Hematopoietic multipotent progenitor cell treated with erythropoietin and hydrocortisone succinate and interleukin-3 and kit ligand, for 6 days (in vitro differentiated cells): ENCODE measurements at places on chromosomes 11 and 22.

DNA sequence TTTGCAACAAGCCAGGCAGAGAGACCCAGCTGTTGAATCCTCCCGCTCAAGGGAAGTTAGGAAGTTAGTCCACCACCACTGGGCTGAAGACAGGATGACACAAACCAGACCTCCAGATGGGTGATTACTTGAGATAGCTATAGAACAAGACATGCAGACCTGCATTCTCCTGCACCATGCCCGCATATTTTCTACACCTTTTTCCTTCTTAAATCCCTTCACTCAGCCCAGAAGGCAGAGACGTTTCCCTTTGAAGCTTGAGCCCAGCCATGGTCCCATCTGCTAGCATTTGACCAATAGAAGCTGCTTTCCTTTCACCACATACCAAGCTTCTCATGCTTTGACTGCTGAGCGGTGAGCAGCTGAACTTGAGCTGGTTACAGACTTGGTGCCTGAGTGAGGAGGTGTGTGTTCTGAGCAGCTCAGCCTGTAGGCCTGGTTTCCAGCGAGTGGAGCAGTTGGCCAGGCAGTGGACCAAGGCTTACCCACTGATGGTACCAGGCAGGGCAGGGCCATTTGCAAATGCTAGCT lies 29.2 kb upstream of the CBX6 start:
- no peak for DNase-seq

GRCh38 chr11:2772544-2773031 lies 72.8 kb upstream of the KCNQ1OT1 start:
- peak; percentile 56 for DNase-seq

- DNase-seq: no peak
Measured at GRCh38 chr11:4465407-4465806, 16.3 kb downstream of the OR52K2 start.

- DNase-seq: no peak
Measured at GRCh38 chr11:122033193-122033592, 82.8 kb downstream of the BLID start.

DNA sequence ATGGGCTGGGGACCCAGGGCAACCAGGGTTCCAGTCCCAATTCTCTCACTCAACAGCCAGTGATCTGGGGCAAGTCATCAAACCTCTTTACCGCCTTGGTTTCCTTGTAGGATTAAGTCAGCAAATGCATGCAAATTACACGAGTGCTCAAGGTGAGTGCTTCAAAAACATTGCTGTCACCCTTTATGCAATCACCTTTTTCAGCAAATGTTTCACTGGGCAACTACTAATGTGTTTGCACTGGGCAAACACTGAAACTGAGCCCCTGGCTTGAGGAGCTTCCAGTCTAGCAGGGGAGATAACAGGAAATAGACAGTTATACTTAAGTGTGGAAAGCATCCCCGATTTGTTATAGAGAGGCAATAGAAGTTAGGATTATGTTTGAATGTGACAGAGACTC lies 37.7 kb upstream of the DMC1 start:
- DNase-seq: no peak

DNA sequence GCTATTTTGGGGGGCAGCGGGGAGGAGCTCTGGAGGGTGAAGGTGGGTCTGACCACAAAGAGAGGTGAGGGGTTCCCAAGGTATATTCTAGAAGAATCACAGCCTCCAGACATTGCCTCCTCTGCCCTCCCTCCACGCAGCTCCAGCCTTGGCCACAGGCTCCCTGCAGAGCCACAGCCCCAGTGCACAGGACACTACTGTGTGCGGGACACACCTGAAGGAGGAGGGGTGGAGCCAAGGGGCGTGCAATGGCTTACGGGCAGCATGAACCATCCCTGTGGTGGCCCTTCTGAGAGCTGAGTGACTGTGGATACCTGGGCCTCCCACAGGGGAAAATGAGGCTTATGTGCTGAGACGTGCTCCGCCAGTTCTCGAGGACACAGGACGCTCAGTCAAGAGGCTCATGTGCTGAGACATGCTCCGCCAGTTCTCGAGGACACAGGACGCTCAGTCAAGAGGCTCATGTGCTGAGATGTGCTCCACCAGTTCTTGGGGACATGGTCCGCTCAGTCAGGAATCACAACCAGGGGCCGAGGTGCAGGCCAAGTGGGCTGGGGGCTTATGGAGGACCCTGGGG lies 417.3 kb downstream of the SHANK2 start:
- DNase-seq: no peak

- DNase-seq: no peak
Measured at GRCh38 chr11:76496174-76496573, 51.4 kb downstream of the EMSY start.

GRCh38 chr11:71342951-71343827 lies 90.8 kb upstream of the SHANK2 start:
- peak; percentile 58 for DNase-seq

DNA sequence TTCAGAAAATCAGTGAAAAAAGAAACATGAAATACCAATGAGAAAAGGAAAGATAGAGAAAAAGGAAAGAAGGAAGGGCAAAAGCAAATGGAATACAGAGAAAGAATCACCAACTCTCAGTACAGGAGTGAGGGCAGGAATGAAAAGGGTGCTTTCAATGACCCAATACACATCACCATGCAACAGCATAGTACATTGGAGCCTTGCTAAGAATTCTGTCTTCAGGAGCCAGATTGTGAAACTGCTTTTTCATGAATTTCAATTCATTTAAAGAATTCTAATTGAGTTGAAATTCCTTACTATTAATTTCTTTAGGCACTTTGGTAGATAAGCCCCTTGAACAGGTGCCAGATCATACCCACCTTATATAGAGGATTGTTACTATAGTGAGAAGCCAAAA lies 34.9 kb downstream of the BLID start:
- DNase-seq: no peak

DNA sequence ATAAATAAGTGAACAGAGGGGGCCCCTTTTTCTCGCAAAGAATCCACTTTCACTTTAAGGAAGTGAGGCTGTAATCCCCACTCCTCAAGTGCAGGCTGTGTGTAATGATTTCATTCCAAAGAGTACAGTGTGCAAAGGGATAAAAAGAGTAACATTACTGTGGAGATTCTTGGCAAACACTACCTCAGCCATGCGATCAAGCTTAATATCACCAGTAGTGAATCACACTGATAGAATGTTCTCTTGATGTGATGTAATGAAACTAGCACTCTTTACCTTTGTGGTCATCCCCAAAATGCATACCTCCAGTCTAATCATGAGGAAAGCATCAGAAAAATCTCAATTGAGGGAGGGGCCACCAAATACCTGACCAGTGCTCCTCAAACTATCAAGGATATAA lies 246.1 kb upstream of the CHORDC1 start:
- DNase-seq: no peak

DNA sequence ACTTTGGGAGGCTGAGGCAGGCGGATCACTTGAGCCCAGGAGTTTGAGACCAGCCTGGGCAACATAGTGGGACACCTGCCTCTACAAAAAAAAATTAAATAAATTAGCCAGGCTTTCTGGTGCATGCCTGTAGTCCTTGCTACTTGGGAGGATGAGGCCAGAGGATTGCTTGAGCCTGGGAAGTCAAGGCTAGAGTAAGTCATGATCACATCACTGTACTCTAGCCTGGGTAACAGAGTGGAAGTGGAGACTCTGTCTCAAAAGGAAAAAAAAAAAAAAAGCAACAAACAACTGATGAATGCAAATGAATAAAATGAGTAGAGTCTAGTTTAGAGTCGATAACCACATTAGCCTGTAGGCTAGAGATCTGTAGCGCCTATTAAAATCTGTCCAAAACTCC lies 3.9 kb upstream of the BCL2L13 start:
- no peak for DNase-seq

GRCh38 chr11:10405865-10406592 lies 49.0 kb upstream of the AMPD3 start:
- DNase-seq: peak; percentile 95

DNA sequence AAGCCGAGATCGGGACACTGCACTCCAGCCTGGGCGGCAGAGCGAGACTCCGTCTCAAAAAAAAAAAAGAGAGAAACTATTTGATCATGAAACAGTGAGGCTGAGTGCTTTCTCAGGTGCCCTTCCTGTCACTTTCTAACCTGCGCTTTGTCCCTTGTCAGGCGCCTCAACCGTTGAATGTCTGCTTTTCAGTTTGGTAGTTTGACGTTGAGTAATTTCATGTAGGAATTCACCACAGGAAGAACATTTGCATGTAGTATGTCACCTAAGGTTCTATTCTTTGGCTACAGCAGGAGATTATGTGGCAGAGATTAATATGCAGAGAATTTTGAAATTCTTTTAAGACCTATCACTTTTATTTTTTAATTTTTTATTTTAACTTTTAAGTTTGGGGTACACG lies 57.2 kb downstream of the PPFIA1 start:
- DNase-seq: no peak

DNA sequence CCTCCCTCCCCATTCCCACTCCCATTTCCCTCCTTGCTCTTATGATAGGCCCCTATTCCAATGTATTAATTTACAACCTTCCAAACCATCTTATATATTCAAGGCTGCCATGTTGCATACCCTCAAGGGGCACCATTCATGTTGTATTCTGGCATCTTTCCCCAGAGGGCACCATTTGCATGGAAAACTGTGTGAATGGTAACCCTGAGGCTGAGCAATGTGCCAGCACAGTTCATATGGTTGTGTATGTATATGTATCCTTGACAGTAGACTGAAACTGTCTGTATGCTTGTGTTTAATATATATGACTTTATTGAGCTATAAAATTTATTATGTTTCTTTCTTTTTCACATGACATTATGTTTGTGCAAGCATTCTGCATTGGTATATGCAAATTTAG lies 7.3 kb downstream of the RASSF10 start:
- no peak for DNase-seq

GRCh38 chr22:38257181-38257580 lies 15.6 kb downstream of the TMEM184B start:
- DNase-seq: no peak

GRCh38 chr11:64330888-64331287 lies 9.1 kb upstream of the CCDC88B start:
- no peak for DNase-seq

DNA sequence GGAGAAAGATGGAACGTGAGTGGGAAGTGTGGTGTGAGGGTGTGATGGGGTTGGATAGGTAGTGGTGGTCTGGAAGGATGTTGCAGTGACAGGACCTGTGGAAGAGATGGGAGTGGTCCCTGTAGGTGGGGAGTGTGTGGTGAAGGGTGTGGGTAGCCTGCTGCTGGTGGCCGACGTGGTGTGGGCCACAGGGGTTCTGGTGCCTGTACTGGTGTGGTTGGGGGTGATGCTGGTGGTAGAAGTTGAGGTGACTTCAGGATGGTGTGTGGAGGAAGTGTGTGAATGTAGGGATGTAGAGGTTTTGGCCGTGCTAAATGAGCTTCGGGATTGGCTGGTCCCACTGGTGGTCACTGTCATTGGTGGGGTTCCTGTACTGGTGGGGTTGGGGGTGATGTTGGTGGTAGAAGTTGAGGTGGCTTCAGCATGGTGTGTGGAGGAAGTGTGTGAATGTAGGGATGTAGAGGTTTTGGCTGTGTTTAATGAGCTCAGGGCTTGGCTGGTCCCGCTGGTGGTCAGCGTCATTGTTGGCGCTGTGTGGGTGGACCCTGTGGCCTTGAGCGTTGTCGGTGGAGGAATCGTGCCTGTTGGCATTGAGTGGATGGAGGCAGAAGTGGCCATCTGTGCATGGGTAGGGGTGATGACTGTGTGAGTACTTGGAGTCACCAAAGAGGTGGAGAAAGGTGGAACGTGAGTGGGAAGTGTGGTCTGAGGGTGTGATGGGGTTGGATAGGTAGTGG lies 19.1 kb downstream of the MUC6 start:
- DNase-seq: no peak
